ENCODE measurements at places on chromosomes 4 and X.

GRCh38 chr4:82500435-82501153 lies 61.2 kb downstream of the TMEM150C start:
- no peak for DNase-seq

DNA sequence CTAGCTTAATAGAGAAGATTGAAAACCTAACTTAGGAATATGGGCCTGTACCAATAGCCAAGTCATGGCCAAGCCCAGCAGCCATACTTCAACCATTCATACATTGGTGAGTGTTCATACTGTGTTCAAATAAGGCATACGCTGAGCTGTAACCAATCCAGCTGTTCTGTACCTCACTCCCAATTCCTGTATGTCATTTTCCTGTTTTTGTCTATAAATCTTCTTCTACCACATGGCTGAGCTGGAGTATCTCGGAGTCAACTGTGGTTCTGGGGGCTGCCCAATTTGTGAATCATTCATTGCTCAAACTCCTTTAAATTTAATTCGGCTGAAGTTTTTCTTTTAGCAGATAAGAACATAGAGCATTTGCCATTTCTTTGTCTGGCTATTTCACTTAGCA lies 195.3 kb upstream of the ANKRD50 start:
- no peak for DNase-seq

- DNase-seq, result no peak
Measured at GRCh38 chr4:138598226-138598625, 356.1 kb upstream of the SLC7A11 start.

- no peak for DNase-seq
Measured at GRCh38 chr4:21512353-21512752, 436.2 kb downstream of the KCNIP4 start.

GRCh38 chrX:154325541-154325940 lies 29.9 kb downstream of the TKTL1 start:
- DNase-seq, result no peak

DNA sequence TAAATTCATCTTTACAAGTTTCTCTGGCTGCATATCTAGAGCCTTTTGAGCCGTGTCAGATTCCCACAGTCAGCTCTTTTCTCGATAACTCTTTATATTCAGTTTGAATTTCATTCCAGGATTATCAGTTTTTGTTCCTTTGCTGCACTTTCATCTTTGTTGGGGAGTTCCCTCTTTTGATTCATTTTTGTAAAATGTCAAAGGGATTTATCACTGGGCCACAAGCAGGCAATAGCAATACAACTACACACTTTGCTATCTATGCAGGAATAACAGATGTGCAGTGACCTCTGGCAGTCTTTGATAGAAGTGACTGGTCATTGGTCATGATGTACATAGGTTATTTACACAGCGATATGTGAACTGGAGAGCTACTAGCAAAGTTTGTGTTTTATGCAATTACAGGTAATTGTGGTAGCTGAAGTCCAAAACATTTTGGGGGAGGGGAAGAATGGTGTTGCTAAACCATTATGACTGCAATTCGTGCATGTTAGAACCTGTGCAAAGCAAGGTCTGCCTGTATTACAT lies 43.8 kb downstream of the HPGDS start:
- DNase-seq, result no peak

DNA sequence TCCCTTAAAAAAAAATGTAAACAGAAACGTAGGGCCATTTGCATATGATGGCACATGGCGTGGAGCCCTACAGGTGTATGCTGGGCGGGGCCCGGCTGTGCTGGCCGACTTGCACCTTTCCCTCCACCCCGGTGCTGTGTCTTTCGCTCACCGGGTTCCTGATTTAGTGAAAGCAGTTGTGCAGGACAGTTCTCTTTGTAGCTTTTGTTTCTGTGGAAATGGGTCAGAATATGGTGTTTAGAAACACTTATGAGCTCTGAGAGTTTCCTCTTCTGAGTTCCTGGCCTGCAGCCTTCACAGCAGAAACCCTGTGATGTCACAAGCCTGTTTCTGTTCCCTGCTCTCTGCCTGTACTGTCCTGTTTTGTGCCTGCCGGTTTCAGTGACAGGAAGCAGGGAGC lies 22.5 kb upstream of the MSANTD1 start:
- no peak for DNase-seq

GRCh38 chr4:74670583-74670982 lies 123.7 kb downstream of the BTC start:
- no peak for DNase-seq

DNA sequence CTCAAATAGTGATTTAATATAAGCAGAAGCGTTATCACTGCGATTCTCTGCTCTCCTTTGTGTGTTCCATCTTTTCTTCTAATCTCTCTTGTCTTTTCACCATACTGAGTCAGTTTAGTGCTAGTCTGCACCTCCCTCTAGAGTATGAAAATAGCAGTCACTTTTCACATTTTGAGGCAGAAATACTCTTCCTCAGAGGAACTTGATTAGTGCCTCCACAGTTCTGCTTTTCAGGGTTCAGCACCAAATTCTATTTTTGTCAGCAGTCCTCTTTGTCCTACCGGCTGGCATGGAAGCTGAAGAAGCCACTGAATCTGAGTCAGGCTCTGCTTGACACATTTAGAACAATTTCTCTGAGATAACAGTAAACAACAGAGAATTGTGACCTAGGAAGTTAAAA lies 49.7 kb upstream of the ANKRD17 start:
- DNase-seq, result no peak

DNA sequence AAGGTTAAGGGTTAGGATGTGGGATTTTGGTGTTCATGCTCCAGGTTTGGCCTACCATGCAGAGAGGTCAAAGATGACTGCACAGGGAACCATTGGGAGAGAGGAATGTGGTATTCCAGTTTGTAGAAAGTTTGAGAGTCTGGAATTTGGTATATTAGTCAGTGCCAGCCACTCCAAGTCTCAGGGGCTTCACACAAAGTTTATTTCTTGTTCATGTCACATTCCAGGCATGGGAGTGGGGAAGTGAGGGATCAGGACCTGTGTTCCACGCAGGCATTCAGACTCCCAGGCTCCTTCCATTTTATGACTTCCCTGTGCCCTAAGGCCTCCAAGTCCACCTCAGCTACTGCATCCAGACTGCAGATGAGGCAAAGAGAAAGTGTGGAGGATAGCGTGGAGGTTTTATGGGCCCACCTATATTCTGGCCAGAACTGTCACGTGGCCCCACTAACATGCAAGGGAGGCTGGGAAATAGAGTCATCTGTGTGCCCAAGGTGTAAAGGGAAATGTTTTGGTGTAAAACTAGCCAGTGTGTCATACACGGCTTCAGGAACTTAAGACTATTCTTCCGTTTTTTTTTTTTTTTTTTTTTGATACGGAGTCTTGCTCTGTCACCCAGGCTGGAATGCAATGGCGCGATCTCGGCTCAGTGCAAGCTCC lies 140.6 kb upstream of the SCML1 start:
- no peak for DNase-seq

GRCh38 chr4:181504924-181505323 lies 738.3 kb upstream of the TENM3 start:
- DNase-seq, result no peak

DNA sequence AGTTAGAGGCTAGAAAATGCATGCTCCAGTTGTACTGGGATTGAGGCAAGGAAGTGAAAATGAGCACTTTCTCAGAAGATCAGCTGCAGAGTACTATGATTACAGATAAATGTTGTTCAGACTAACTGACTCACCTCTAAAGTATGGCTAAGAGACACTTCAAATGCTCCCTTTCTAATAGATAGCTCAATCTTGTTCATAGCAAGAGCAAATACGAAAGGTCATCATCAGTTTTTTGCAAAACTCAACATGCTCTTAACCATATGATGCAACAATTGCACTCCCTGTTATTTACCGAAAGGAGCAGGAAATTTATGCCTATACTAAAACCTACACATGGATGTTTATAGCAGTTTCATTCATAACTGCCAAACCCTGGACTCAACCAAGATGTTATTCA lies 838.4 kb upstream of the INTU start:
- no peak for DNase-seq

DNA sequence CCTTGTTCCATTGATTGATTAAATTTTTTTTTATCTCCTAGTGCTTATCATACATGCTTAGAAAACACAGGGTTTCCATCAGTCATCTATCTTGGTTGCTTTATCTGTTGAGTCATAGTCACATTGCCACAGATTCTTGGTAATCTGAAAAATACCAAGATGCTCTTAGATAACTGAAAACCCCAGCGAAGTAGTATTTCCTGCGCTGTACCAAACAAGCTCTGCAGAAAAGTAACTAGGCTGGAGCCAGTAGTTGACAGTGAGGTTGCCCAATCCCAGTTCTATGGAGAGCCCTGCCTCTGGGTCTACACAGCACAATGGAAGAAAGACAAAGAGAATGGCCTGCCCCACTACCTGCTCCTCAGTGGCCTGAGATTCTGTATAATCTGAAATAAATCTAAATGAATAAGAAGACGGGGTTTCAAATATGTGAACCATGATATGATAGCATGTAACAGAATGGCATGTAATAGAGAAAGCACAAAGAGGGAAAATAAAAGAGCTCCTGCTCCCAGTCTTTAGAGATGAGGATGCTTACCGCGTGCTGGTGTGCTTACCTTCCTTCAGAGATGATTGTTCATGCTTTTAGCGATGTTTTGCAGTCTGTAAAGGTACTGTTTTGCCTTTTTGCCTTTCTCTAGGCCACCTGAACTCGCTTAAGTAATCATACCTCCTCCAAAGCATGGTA lies 55.3 kb upstream of the RAPGEF2 start:
- no peak for DNase-seq

GRCh38 chr4:48254381-48255071 lies 15.1 kb downstream of the TEC start:
- no peak for DNase-seq

GRCh38 chrX:69995362-69996112 lies 54.2 kb downstream of the AWAT2 start:
- DNase-seq, result no peak

- no peak for DNase-seq
Measured at GRCh38 chrX:122115604-122116003, 1068.2 kb downstream of the GLUD2 start.

- DNase-seq, result no peak
Measured at GRCh38 chrX:138756234-138756633, 44.7 kb upstream of the FGF13 start.

GRCh38 chrX:126985981-126986380 lies 166.5 kb downstream of the PRR32 start:
- DNase-seq, result no peak

GRCh38 chrX:44913656-44914531 lies 40.9 kb downstream of the KDM6A start:
- no peak for DNase-seq

- DNase-seq, result no peak
Measured at GRCh38 chr4:56550642-56551041, 45.1 kb downstream of the ARL9 start.

- DNase-seq, result no peak
Measured at GRCh38 chr4:4864940-4865704, 5.7 kb downstream of the MSX1 start.

GRCh38 chr4:138870737-138871554 lies 144.6 kb upstream of the NOCT start:
- peak; percentile 33 for DNase-seq

DNA sequence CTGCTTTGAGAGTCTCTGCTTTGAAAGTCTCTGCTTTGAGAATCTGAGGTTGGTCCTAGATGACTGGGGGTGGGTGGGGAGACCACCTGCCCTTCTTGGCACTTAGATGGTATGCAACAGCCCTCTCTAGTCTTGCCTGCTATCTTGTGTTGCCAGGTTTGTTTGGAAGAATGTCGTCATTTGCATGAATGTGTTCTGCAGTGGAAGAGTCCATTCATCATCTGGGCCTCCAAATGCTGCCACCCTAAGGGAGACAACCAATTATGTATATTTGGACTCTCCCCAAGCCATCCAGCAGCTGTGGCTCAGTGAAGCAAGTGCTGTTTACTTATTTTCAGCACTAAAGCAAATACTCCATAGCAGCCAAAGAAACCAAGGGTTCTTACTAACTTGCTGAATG lies 44.6 kb upstream of the TRPC5OS start:
- no peak for DNase-seq

DNA sequence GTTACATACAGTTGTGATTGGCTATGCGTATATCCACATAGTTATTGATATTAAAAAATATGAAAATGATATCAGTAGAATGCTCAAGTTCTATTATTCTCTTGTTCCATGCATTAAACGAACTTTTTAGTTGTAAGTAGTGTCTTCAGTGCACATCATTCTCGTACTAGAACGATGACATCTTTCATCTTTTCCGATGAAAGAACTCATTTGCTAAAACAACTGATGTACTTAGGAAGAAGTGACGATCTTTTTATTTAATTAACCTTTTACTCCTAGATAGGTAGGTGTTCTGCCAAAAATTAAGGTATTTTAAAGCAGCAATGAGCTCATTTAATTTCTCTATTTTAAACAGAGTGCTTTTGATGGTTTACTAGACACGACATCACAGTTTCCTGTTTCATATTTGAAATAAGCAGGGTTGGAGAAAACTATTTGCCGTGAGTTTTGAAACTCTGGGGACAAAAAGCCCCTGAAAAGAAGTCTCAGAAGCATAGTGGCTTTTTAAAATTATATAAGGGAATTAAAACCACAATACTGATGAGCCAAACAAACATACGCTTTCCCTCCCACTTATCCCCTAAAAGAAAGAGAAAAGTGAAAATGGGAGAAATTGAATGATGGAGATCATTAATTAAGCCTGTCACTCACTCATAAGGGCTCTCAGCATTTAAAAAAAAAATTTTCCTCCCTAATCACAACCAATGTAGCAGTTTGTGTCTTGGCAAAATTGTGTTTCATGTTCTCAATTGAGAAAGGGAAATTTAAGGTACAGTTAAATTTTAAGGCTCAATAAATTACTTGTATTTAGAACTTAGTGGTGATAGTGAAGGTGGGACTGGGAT lies 25.6 kb downstream of the SPRY1 start:
- DNase-seq, result no peak

All from activated CD4-positive, alpha-beta T cell treated with anti-CD3 and anti-CD28 coated beads for 24 hours (primary cell).